Activated CD4-positive, alpha-beta T cell treated with anti-CD3 and anti-CD28 coated beads, Interleukin-2, amount 50 U/mL, for 48 hours (primary cell): ENCODE measurements at places on chromosomes 1 and 21.
A peak's percentile ranks its signal among the peaks of the same experiment; 100 is the strongest.

- DNase-seq = no peak
Measured at GRCh38 chr1:230068952-230069684, 2.1 kb downstream of the GALNT2 start.

DNA sequence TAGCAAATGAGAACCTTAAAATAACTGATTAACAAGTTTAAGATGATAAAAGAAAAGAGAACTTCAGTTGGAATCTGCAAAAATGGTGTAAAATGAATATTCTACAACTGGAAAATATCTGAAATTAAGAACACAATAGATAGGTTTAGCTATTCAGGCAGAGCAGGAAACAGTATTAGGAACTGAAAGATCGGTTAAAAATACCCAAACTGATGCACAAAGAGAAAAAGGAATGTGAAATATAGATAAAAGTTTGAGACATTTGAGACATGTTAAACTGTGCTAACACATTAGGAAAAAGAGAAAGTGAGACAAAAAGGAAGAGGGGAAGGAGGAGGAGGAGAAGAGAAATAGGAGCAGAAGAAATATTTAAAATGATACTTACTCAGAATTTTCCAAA lies 12.1 kb downstream of the CD55 start:
- no peak for DNase-seq

DNA sequence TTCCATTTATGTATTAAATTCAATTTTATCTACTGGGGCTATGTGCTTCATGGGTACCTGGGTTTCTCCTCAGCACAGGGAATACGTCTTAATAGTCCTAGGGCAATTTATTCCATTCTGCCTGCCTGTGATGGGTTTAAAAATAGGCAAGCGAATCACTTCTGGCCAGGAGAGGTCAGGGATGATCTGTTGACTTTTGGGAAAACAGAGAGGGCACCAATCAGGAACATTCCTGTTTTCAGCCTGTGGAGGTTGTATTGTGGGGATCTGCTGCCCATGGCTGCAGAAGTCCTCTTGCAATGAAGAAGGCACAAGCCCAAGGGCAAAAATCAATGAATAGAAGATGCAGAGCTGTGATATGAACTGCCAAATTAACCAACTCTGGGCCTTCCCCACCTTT lies 303.1 kb downstream of the CTH start:
- no peak for DNase-seq

DNA sequence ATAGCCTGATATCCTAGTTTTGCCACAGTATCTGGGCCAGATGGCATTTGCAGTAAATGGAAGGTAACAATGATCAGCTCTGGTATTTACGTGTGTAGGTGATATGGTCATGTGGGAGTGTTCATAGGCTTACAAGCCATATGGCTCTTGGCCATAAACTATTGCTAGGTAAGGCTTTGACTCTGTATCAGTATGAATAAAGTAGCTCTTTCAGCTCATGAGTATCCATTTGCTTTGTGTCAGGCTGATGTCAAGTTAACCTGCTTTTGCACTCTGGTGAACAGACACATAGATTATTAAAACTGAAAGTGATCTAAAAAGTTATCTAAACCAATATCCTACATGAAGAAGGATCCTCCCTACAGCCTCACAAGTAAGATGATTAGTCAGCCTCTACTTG lies 69.0 kb downstream of the DDR2 start:
- DNase-seq = no peak

GRCh38 chr1:34906222-34906621 lies 23.2 kb downstream of the DLGAP3 start:
- no peak for DNase-seq

DNA sequence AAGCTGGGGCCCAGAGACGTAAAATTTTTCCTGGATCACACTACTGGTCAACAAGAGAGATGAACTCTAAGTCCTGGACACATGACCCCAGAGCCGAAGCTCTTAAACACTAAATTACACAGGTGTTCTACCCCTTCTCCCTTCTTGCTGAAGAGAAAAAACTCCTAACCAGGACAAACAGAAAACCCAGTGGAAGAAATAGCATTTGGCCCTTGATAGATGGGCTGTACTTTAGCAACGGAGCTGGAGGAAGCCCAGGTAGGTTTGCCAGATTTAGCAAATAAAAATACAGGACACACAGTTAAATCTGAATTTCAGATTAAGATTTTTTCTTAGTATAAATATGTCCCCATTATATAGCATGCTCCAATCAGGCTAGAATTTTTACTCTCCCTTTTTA lies 72.7 kb downstream of the DIRAS3 start:
- DNase-seq = no peak

- DNase-seq = no peak
Measured at GRCh38 chr1:36199934-36200741, 24.1 kb upstream of the THRAP3 start.

- DNase-seq = peak; percentile 72
Measured at GRCh38 chr1:11802973-11803885, 2.5 kb downstream of the MTHFR start.
